ENCODE measurements at places on chromosomes 12 and 14. TPM values are rescaled to one million over a fixed set of nuclear protein-coding genes. Genes with fewer than 3 reads are reported as not detected.

DNA sequence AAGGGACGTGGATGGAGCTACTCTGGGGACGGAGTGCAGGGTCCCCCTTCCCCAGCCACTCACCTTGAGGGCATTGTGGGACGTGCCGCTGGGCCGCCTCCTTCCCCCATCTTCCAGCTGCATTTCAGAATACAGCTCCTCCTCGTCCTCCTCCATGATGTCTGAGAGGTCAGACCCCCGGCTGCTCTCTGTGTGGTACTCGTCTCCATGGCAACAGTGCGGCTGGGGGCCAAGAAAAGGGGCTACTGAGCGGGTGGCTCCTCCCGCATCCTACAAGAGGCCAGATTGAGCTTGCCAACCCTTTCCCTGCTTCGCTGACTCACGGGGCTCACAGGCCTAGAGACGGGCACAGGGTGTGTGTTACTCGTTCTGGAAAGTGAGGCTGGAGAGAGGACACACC, 90.4 kb downstream of the PIWIL1 start:
- no peak for DNase-seq

- DNase-seq, result no peak
Measured at GRCh38 chr14:70873627-70874026, 33.6 kb upstream of the PCNX1 start.

DNA sequence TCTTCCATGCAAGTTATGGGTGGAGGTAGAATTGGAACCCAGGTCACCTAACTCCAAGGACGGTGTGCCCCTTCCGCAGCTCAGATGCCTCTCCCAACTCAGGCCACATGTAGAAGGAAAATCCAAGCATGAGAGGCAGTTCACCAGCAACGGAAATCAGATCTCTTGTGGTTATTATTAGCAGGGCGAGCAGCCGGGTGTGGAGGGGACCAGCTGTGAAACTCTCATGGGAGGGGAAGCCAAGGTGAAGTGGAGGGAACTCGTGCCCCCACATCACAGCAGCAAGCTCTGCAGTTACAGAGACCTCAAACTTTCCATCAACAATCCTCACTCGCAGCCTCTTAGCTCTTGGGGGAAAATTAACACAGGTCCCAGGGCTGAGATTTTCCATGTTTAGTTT, 79.7 kb downstream of the KSR2 start:
- DNase-seq, result no peak

DNA sequence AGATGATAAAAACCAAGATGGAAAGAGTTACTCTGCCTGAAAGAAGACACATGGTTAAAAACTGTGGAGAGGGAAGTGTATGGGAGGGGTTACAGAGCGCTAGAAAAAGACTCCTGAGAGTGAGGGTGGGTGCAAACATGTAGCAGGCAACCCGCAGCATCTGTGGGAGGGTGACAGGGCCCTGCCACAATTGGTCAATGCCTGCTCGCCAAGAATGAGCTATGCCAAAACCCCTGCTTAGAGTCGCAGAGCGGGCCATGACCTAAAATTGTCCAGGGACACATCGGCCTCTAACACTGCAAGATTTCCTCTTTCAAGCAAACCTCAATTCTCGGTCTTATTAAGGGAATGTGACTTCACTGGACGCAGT, 700 bp downstream of the PRKAG1 start:
- peak; percentile 55 for DNase-seq

MUCL1 gene
- total RNA-seq, result not detected

KLRD1 gene
- 0.27 TPM for total RNA-seq
